Activated CD4-positive, alpha-beta memory T cell treated with anti-CD3 and anti-CD28 coated beads, Interleukin-2, amount 10 ng/mL, durations not matched to agents 7 days and 5 days (primary cell): ENCODE measurements at places on chromosomes 13 and 19.

- H3K4me3 ChIP-seq, result no peak overlapping the region
- no peak for DNase-seq
- H3K36me3 ChIP-seq, result no peaks in the 10 kb centered on the region
- H3K27me3 ChIP-seq, result peaks cover 3% of the 10 kb centered on the region
- no peak overlapping the region for H3K27ac ChIP-seq
Observed at GRCh38 chr13:98370806-98371515, 193.9 kb upstream of the RNF113B start.

DNA sequence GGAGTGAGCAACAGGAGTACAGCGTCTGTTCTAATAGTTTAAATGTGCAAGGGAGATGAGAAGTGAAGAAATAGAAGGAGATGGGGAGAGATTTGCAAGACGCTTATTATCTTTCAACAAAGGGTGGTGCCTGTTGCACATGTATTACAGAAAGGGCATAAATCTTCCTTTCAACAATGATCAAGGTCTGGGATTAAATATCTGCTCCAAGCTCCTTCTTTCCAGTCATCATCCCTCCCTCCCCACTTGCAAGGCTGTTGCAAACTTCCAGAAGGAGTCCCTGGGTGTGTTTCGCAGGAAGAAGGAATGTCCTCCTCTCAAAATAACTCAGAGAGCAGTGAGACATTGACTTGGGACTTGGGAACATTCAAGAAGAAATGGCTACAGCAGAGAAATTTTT lies 63.5 kb upstream of the MYCBP2 start:
- H3K27me3 ChIP-seq, result peaks cover 3% of the 10 kb centered on the region
- DNase-seq, result no peak
- H3K4me1 ChIP-seq, result peaks cover 21% of the 10 kb centered on the region
- no peak overlapping the region for H3K4me3 ChIP-seq

GRCh38 chr13:45206340-45206739 lies 5.5 kb upstream of the KCTD4 start:
- DNase-seq, result no peak
- no peak overlapping the region for H3K27ac ChIP-seq
- no peaks in the 10 kb centered on the region for H3K27me3 ChIP-seq
- H3K4me1 ChIP-seq, result peaks cover 4% of the 10 kb centered on the region
- no peak overlapping the region for H3K4me3 ChIP-seq

GRCh38 chr13:101946401-101946800 lies 455.4 kb downstream of the FGF14 start:
- no peaks in the 10 kb centered on the region for H3K4me1 ChIP-seq
- DNase-seq, result no peak
- no peaks in the 10 kb centered on the region for H3K36me3 ChIP-seq
- H3K27me3 ChIP-seq, result no peaks in the 10 kb centered on the region

GRCh38 chr13:79997244-79997643 lies 343.7 kb downstream of the SPRY2 start:
- no peaks in the 10 kb centered on the region for H3K4me1 ChIP-seq
- no peak overlapping the region for H3K4me3 ChIP-seq
- no peaks in the 10 kb centered on the region for H3K27me3 ChIP-seq
- H3K27ac ChIP-seq, result no peak overlapping the region
- DNase-seq, result no peak

GRCh38 chr19:10751109-10751953 lies 33.5 kb downstream of the DNM2 start:
- peaks cover 10% of the 10 kb centered on the region for H3K36me3 ChIP-seq
- peaks cover 78% of the 10 kb centered on the region for H3K4me1 ChIP-seq
- DNase-seq, result no peak
- no peak overlapping the region for H3K27ac ChIP-seq
